Activated CD8-positive, alpha-beta memory T cell treated with anti-CD3 and anti-CD28 coated beads for 1 hour (primary cell): ENCODE measurements at places on chromosomes 6 and 20.

- no peak for DNase-seq
Measured at GRCh38 chr6:30483677-30484279, 5.5 kb upstream of the HLA-E start.

DNA sequence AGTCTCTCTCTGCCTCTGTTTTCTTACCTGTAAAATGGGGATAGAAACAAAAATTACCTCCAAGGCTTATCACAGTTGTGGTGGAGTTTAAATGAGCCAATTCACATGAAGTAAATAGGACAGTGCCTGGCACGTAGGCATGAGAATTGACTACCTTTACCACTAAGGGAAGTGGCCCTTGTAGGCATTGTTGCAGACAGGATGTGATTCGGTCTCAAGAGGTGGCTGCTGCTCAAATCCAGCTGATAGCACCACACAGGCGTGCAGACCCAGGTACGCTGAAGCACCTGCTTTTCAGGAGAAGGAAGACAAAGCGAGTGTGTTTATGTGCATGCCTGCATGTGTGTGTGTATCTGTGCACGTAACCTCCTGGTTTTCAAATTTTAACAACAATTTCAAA is 108.6 kb downstream of the EYA2 start:
- DNase-seq: no peak

DNA sequence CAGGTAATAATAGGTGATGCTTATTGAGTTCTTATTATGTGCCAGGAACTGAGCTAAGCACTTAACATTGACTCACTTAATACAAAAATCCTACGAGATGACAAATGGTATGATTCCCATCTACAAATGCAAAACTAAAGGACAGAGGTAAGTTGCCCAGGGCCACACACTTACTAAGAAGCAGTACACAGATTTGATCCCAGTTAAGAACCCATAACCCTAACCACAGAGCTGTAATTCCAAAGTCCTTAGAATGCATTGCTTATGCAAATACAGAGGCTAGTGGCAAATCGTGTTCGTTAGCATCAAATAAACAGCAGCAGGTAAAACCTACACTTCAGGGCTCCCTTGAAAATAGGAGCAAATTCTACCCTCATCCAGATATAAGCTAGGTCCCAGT is 104.0 kb downstream of the SASH1 start:
- DNase-seq: no peak

- DNase-seq: no peak
Measured at GRCh38 chr20:36469973-36470372, 71.3 kb upstream of the MYL9 start.

GRCh38 chr20:17934141-17934862 is 34.3 kb downstream of the SNX5 start:
- DNase-seq: no peak

DNA sequence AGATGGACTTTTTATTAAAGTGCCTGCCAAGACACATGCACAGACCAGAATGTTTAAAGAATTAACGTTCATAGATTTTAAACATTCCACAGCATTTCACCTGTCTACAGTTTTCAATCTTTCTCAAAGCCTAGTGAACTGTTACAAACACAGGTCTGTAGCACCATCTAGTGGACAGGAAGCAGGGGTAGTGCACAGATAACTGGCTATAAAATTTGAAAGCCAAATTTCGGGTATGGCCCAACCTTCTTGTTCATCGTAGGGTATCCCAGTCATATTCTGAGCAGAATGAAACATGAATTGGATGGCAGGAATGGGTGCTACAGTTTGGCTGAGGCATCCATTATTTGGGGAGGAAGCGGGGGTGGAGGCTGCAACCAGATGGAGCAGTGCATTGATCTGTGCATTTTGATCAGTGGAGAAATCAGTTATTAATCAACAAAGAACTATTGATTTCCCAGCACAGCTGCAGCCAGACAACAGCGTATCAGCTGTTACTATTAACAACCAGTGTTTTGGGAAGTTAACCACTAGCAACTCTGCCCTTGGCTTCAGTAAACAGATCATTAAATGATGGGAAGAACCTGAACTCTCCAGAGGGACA is 56.1 kb upstream of the B3GAT2 start:
- no peak for DNase-seq

GRCh38 chr6:73854998-73855718 is 159.2 kb downstream of the CD109 start:
- no peak for DNase-seq

DNA sequence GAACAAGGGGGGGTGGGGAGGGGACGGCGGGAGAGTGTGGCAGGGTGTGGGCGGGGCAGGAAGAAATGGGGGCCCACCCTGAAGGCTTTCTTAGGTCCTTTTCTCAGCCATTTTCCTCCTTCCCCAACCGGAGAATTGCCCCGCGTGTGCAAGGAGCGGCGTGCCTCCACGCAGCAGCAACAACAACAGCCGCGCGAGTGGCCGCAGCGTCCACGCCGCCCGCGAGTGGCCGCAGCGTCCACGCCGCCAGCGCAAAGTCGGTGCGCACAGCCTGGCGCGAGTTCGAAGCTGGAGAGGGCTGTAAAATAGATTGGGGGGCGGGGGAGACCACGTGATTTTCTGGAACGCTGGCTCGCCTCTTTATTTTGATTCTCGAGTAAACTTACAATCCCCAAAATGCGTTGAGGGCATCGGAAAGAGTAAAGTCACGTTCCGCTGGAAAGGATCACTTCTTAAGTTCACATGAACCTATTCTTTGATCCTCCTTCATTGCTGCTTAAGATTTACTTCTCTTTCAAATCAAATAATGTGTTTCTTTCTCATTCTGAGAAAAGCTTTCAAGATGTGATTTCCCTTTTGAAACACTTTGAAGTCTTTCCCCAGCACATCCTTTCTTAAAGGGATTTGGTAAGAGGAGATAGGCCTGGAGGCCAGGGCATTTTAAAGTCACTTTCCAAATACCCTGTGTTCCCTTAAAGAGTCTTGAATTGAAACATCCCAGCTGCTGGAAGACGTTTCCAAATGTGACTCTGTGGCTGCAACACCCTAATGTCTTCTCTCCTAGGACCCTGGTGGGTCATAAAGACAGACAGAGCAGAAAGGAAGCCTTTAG is 66.7 kb upstream of the ZNF217 start:
- DNase-seq: no peak

DNA sequence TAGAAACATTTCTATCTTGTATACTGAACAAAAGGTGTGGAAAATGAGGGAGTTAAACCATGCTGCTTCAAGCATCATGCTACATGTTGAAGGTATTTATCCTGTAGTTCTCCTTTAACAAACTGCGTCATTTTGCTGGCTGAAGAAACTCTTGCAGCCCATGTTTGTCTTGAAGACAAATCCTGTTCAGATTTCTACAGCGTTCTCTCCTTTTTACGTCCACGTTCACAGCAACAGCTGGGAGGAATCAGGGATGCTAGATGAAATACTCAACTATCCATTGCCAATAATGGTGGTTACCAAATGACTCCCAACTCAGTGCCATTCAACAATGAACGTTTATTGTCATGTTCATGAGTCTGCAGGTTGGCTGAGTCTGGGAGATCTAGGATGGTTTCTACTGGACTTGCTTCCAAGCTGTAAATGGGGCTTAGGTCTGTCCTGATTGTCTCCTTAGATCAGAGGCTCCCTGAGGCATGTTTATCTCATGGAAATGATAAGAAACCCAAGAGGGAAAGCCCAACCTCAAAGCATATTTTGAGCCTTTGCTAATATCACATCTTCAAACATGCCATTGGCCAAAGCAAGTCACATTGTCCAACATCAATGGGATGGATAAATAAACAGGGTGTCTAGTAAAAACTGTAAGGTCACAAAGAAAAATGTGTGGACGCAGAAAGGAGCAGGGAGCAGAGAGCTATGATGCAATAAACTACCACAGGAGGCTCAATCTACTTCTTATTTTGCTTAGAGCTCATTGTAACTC is 2.7 kb upstream of the PLCB1 start:
- DNase-seq: no peak

DNA sequence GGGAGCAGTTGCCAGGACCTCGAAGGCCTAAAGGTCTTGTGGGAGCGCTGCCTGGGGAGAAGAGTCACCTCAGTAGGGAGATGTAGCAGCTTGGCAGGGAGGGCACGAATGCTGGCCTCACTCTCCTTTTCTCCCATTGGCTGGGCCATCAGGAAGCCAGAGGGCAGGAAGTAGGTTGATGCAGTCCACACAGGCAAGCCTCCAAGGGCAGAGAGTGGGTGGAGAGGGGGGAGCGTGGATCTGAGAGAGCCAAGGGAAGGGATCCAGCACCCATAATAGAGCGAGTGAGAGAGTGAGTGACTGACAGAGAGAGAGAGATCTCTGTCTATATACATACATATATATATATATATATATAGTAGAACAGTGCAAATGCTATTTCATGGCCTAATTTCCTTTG is 215.3 kb upstream of the LRFN2 start:
- DNase-seq: no peak

DNA sequence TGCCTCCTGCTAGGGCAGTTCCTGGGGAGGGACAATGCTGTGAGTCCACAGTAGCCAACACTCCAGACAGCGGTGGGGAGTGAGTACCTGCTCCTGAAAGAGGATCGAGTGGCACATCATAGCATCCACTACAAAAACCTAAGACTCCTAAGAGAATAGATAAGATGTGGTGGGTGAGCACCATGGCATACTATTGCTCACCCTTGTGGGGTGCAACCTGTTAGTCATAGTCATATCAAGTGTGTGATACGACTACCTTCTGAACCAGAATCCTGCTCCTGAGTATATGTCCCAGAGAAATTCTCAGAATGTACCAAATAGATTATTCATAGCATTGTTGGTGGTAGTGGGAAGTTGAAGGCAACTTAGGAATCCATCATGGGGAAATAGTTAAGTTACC is 62.7 kb upstream of the GLP1R start:
- no peak for DNase-seq

DNA sequence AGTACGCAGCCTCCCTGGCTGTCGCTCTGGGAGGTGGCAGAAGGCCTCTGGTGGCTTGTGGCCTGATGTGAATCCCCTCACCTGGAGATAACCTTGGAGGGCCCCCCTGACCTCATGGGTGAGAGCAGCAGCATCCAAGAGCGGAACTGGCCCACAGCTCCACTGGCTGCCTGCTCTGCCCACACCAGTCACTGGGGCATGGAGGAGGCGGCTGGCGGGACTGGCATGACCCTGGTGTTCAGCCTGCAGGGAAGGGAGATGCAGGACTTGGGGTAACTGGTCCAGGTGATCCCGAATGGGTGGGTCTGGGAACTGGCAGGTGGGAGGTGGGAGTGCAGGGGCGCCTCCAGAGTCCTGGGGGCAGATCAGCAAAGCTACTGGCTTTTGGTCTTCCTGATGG is 10.6 kb upstream of the DSN1 start:
- no peak for DNase-seq

DNA sequence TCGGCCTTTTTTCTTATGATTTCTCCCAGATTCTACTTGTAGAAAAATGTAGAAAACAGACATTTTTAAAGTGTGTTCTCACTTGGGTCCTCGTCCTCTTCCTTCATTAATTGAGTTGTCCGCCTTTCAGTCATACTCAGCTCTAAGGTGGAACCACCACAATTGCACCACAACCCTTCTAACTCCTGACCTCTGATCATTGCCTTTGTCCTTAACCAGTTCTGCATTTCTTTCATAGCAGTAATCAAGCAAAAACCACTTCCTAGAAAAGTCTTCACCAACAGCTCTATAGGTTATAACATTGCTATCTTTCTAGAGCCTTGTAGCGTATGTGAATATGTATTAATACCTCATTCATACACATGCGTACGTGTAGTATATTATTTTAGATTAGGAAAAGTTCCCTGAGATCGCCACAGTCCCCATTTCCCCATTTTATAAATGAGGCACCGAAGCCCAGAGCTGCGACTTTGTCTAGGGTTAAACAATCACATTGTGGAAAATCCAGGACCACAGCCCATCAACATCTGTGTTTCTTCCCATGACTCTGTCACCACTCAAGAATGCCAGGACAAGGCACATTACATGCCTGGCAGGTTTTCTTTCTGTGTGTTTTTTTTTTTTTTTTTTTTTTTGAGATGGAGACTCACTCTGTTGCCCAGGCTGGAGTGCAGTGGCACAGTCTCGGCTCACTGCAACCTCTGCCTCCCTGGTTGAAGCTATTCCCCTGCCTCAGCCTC is 175.5 kb downstream of the BTBD3 start:
- no peak for DNase-seq

GRCh38 chr20:1875762-1876161 is 19.4 kb upstream of the SIRPA start:
- no peak for DNase-seq

- DNase-seq: no peak
Measured at GRCh38 chr20:48463916-48464315, 363.9 kb downstream of the PREX1 start.

GRCh38 chr20:47035026-47035590 is 140.5 kb downstream of the EYA2 start:
- no peak for DNase-seq

DNA sequence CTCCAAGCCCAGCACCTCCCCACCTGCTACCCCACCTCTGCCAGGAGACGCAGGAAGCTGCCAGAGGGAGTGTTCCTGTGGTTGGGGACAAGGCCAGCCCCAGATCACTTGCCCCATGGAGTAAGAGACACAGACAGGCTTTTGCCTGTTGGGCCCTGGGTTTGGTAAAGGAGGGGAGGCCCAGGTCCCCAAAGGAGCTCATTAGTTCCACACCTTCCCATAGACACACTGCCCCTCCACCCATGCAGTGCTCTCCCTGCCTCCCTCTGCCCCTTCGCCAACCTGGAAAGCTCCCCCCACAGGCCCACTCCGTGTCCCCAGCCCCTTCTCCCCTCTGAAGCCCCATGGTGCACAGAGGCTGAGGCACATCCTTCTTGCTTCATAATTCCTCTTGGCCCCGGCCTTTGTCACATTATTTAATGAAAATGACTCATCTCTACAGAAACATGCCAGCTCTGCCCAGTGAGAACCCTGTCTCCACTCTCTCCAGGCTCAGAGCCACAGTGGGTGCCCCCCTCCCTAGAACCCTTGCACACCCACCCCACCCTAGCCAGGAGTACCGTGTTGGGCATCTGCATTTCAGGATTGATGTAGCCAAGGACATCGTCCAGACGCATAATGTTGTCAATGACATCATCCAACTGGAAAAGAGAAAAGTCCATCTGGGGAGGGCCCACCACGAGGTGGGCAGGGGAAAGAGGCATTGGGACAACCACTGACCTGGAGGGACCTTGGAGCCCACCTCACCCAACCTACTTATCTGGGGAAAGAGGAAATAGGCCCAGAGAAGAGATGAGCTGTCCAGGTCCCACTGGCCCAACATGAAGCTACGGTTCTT is 46.0 kb downstream of the TFEB start:
- DNase-seq: no peak

DNA sequence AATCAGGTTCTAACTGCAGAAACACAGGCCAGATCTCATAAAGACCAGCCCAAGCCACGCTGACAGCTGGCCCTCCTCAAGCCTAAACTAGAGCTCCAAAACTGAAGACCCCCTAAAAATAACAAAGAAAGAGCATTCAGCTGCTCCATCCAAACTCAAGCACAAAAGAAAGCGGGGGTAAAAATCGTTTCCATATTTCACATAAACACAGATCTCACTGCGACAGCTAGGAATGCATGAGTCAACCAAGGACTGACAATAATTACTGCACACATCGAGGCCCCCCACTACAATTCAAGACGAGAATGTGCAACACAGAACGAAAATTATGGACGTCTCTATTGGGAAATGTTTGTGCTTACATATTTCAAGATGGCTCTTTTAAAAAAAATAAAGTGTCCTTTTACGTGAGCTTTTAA is 31.1 kb downstream of the CNKSR3 start:
- DNase-seq: no peak
